ENCODE measurements at places on chromosomes 11 and 22.

GRCh38 chr11:124277804-124278203 is 21.6 kb downstream of the OR8G5 start:
- no peak overlapping the region for H3K4me3 ChIP-seq
- H3K27ac ChIP-seq: no peak overlapping the region
- H3K27me3 ChIP-seq: no peaks in the 10 kb centered on the region
- H3K4me1 ChIP-seq: no peaks in the 10 kb centered on the region

- no peak overlapping the region for H3K27ac ChIP-seq
- no peaks in the 10 kb centered on the region for H3K27me3 ChIP-seq
- no peak overlapping the region for H3K4me3 ChIP-seq
- no peaks in the 10 kb centered on the region for H3K36me3 ChIP-seq
Observed at GRCh38 chr11:34299284-34299972, 58.4 kb downstream of the ABTB2 start.

GRCh38 chr11:25057861-25058260 is 561.0 kb downstream of the LUZP2 start:
- DNase-seq: no peak
- no peaks in the 10 kb centered on the region for H3K4me1 ChIP-seq
- H3K27ac ChIP-seq: no peak overlapping the region
- no peaks in the 10 kb centered on the region for H3K36me3 ChIP-seq
- no peaks in the 10 kb centered on the region for H3K27me3 ChIP-seq

- no peak overlapping the region for H3K27ac ChIP-seq
- no peaks in the 10 kb centered on the region for H3K27me3 ChIP-seq
- peaks cover 6% of the 10 kb centered on the region for H3K36me3 ChIP-seq
- H3K4me1 ChIP-seq: peaks cover 19% of the 10 kb centered on the region
Observed at GRCh38 chr11:111778047-111778558, 11.9 kb upstream of the PPP2R1B start.

- H3K36me3 ChIP-seq: no peaks in the 10 kb centered on the region
- peak overlapping the region; percentile 52 for H3K27ac ChIP-seq
- H3K4me3 ChIP-seq: no peak overlapping the region
- no peaks in the 10 kb centered on the region for H3K4me1 ChIP-seq
- no peak for DNase-seq
- H3K27me3 ChIP-seq: no peaks in the 10 kb centered on the region
Observed at GRCh38 chr11:12410006-12410728, 32.8 kb downstream of the PARVA start.

DNA sequence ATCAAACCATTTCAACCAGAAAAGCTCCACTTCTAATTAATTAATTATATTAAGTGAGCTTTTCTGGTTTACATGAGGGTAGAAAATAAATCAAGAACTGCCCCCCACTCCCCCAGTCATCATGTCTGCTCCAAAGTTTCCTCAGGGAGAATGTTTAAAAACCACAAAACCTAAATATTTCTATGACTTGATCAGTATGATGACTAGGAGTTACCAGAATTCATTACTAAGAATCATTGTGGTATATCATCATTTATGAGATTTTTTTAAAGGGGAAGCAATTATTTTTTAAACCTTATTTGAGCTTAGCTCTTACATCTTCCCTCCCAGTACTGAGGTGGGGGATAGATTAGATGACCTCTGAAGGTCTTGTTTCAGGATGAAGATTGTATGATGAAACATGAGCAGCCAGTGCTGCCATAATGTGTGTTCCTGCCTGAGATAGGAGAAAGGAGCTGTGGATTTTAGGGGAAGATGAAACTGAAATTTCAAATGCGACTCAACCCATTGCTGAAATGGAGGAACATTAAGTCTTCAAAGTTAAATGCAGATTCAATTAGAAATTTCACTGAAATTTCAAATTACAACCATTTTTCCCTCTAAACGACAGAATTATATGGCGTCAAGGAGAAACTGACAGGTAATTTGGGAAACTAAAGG is 401.3 kb upstream of the CADM1 start:
- no peak overlapping the region for H3K4me3 ChIP-seq
- no peaks in the 10 kb centered on the region for H3K27me3 ChIP-seq
- no peaks in the 10 kb centered on the region for H3K36me3 ChIP-seq
- no peak overlapping the region for H3K27ac ChIP-seq
- DNase-seq: no peak

- no peak for DNase-seq
- no peaks in the 10 kb centered on the region for H3K36me3 ChIP-seq
- no peaks in the 10 kb centered on the region for H3K4me1 ChIP-seq
- H3K27ac ChIP-seq: no peak overlapping the region
- no peak overlapping the region for H3K4me3 ChIP-seq
Observed at GRCh38 chr11:31340903-31341572, 28.5 kb downstream of the DCDC1 start.

GRCh38 chr22:37843741-37844089 is 419 bp downstream of the ANKRD54 start:
- H3K36me3 ChIP-seq: peaks cover 16% of the 10 kb centered on the region
- H3K27me3 ChIP-seq: no peaks in the 10 kb centered on the region
- DNase-seq: peak; percentile 94
- peaks cover 13% of the 10 kb centered on the region for H3K4me1 ChIP-seq
- peak overlapping the region; percentile 100 for H3K4me3 ChIP-seq

DNA sequence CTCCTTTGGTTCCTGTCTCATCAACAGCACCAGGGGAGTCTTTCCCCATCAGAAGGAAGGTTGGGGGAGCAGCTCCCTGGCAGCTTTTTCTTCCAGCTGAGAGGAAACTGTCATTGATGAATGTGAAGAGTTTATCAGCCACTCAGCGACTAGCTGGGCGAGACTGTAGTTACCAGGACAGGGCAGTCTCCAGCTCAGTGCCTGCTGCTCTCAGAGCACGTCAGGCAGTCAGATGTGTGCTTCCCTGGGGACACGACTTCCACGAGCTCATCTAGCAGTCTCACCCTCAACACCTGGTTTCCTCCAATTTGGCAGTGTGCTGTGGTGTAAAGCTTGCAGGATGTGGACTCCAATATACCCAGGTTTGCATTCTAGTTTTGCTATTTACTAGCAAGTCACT is 12.5 kb upstream of the C1QTNF4 start:
- H3K36me3 ChIP-seq: no peaks in the 10 kb centered on the region
- H3K27ac ChIP-seq: no peak overlapping the region
- H3K4me3 ChIP-seq: no peak overlapping the region
- no peaks in the 10 kb centered on the region for H3K27me3 ChIP-seq

GRCh38 chr22:42317008-42317407 is 46.6 kb upstream of the TCF20 start:
- DNase-seq: no peak
- peaks cover 4% of the 10 kb centered on the region for H3K27me3 ChIP-seq
- no peaks in the 10 kb centered on the region for H3K36me3 ChIP-seq
- peaks cover 11% of the 10 kb centered on the region for H3K4me1 ChIP-seq
- H3K4me3 ChIP-seq: no peak overlapping the region

DNA sequence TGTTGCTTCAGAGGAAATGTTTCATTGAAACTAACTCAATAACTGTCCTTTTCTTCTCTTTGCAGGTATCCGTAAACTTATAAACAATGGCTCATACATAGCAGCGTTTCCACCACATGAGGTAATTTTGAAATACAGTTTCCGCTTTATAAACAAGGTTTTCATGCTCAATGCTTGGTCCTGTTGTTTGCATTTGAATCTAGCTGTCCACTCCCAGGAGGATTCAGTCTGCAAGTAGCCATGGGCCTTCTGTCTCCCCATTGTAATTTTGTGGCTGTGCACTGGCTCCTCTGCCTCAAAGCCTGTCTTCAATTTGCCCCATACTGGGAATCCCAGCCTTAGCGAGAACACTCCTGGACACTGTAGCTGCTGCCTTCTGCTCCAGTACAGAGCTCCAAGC is 34.7 kb downstream of the MUC15 start:
- H3K36me3 ChIP-seq: no peaks in the 10 kb centered on the region
- H3K27ac ChIP-seq: no peak overlapping the region
- H3K4me3 ChIP-seq: no peak overlapping the region
- no peaks in the 10 kb centered on the region for H3K4me1 ChIP-seq

- H3K4me3 ChIP-seq: no peak overlapping the region
- no peaks in the 10 kb centered on the region for H3K27me3 ChIP-seq
- H3K27ac ChIP-seq: no peak overlapping the region
- no peak for DNase-seq
Observed at GRCh38 chr22:46714550-46714949, 23.5 kb downstream of the CERK start.

DNA sequence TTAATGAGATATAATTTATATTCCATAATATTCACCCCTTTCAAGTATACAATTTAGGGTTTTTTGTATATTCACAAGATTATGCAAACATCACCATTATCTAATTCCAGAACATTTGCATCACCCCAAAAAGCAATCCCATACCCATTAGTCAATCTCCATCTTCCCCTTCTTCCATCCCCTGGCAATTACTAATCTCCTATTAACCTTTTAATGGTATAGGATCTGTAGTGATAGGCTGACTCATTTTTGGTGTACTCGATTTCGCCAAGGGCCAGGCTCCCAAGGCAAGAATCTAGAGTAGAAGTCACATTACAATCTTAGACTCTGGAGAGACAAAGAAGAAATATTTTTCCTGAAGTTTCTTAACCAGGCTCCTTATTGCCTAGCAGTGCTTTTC is 113.4 kb downstream of the GAB2 start:
- DNase-seq: no peak
- no peak overlapping the region for H3K27ac ChIP-seq
- peaks cover 8% of the 10 kb centered on the region for H3K4me1 ChIP-seq
- H3K36me3 ChIP-seq: no peaks in the 10 kb centered on the region
- no peaks in the 10 kb centered on the region for H3K27me3 ChIP-seq

GRCh38 chr11:122628810-122629555 is 26.5 kb upstream of the UBASH3B start:
- H3K27me3 ChIP-seq: no peaks in the 10 kb centered on the region
- H3K4me3 ChIP-seq: no peak overlapping the region
- peak; percentile 86 for DNase-seq
- no peaks in the 10 kb centered on the region for H3K36me3 ChIP-seq
- no peaks in the 10 kb centered on the region for H3K4me1 ChIP-seq
- no peak overlapping the region for H3K27ac ChIP-seq

DNA sequence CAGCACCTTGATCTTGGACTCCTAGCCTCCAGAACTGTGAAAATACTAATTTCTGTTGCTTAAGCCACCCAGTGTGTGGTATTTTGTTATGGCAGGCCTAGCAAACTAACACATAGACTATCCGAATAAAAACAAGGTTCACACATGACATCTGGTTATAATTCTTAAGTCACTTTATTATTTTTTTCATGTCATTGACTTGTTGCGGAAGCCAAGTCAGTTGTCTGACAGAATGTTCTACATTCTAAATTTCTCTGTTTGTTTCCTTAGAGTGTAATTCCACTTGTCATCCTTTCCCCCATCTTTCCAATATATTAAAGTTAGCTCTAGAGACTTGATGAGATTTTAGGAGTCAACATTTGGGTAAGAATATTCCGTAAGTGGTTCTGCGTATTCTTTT is 40.6 kb downstream of the RAB30 start:
- H3K27ac ChIP-seq: no peak overlapping the region
- no peaks in the 10 kb centered on the region for H3K27me3 ChIP-seq
- H3K4me3 ChIP-seq: no peak overlapping the region
- no peak for DNase-seq
- H3K36me3 ChIP-seq: no peaks in the 10 kb centered on the region

DNA sequence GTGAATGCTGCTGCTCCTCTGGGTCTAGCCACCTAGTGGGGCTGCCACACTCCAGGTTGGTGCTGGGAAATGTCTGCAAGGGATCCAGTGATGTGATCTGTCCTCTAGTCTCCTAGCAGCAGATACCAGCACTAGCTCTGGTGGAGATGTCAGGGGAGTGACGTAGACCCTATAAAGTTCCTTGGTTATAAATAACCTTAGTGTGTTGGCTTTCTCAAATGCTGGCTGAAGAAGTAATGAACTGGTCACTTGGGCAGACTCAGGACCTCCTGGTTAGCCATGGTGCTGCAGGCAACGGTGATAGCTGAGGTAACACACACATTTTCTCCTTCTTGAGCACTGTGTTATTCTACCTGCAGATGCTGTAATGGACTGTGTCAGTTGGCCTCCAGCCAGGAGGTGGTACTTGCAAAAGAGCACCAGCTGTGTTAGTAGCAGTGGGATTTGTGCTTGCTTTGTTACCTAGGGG is 35.5 kb downstream of the BBOX1 start:
- no peak overlapping the region for H3K4me3 ChIP-seq
- no peak overlapping the region for H3K27ac ChIP-seq
- no peaks in the 10 kb centered on the region for H3K4me1 ChIP-seq
- no peaks in the 10 kb centered on the region for H3K36me3 ChIP-seq
- H3K27me3 ChIP-seq: no peaks in the 10 kb centered on the region

GRCh38 chr11:11279956-11280689 is 72.9 kb downstream of the CSNK2A3 start:
- H3K27me3 ChIP-seq: no peaks in the 10 kb centered on the region
- no peaks in the 10 kb centered on the region for H3K4me1 ChIP-seq

DNA sequence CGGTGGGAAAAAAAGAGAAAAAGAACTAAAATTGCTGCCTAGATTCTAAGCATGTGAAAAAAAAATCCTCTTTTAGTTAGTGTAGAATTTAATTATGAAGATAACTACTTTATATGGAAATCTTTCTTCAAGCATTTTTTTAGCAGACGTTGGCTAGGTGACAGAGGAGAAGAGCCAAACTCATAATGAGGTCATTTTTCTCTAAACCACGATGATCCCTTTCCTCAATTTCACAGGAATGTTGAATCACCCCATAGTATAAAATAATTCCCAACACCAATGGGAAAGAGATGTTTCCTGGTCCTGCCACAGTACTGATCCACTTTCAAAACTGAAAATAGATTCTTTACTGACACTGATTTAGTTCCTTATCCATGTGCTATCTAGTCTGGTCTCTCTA is 319.8 kb downstream of the DLG2 start:
- H3K27me3 ChIP-seq: no peaks in the 10 kb centered on the region
- H3K27ac ChIP-seq: no peak overlapping the region
- DNase-seq: no peak
- no peaks in the 10 kb centered on the region for H3K36me3 ChIP-seq

DNA sequence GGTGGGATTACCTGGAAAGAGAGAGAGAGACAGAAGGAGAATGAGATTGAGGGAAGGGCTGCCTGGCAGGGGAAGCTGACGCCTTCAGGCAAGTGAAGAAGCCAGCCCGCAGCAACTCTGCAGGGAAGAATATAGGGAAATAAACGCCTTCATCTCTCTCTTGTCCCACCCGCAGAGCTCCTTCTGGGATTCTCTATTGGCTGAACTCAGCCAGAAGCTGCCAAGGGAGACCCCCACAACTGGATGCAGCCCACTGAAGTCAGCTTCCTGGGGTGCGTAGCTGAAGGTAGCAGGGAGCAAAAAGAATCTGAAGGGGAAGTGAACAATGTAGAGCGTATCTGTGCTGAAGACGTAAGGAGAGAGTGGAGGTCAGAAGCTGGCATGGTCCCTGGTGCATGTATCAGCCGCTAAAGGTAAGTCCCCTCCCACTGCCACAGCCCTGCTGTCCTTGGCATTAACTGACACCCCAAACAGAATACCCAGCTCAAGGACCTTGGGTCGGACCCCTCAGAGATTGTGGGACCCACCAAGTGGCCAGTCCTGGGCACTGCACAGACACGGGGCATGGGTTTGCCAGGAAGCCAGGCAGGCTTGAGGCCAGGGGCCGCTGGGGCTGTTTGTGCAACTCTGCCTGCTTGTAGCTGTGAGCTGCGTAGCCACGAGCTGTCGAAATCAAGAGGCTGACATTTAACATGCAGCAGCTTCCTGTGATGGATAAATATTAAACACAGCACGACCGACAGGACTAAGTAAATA is 469.9 kb downstream of the MN1 start:
- no peak for DNase-seq
- H3K27me3 ChIP-seq: peaks cover 8% of the 10 kb centered on the region
- H3K27ac ChIP-seq: no peak overlapping the region

All from spleen (tissue), 13 donors.